ENCODE measurements at places on chromosomes 12 and 14.

DNA sequence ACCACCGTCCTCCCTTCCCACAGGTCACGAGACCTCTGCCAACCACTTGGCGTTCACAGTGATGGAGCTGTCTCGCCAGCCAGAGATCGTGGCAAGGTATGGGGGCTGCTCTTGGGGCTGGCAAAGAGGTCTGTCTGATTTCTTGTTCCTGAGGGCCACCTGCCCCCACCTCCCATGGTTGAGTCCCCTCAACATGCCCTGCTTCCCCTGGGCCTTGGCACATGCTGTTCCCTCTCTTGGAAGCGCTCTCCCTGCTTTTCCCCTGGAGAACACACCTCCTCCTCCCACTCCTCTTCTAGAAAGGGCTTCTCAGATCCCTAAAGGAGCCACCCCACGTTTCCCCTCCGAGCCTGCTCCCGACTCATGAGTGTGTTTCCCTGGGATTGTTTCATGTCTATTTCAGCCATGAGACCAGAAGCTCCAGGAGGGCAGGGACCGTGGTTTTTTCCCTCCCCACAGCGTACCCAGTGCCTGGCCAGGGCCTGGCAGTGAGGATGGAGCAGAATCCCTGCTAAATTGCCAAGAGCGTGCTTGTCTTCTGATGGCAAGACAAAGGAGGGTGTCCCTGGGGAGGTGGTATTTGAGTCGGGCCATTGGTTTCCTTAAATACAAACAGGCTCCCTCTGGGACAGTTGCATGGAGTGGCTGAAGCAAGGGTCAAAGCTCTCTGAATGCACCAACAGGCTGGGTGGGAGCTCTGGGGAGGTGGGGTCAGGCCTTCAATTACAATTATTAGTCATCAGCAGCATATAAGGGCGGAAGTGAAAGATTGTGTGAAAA, 34.1 kb downstream of the CYP46A1 start:
- ATAC-seq: peak; percentile 61

GRCh38 chr14:52400846-52401245, 86.7 kb downstream of the PTGER2 start:
- no peak for ATAC-seq

DNA sequence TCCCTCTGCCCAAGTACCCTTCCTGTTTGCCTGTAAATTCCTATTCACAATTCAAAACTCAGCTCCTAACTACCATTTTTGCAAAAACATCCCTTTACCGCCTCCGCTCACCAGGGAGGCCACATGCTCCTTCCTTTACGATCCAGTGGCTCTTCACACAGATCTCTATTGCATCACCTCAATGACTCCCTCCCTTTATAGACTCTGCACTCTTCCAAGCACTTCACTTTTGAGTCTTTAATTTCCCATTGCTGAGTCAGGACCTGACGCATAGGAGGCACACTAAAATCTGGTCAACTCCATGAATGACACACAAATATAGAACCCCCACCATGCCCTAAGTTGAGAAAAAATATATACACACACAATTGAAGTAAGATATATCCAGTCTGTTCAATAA, 45.9 kb downstream of the PPP1R13B start:
- ATAC-seq: no peak

- ATAC-seq: no peak
Measured at GRCh38 chr12:1692226-1692625, 1.4 kb downstream of the ADIPOR2 start.

DNA sequence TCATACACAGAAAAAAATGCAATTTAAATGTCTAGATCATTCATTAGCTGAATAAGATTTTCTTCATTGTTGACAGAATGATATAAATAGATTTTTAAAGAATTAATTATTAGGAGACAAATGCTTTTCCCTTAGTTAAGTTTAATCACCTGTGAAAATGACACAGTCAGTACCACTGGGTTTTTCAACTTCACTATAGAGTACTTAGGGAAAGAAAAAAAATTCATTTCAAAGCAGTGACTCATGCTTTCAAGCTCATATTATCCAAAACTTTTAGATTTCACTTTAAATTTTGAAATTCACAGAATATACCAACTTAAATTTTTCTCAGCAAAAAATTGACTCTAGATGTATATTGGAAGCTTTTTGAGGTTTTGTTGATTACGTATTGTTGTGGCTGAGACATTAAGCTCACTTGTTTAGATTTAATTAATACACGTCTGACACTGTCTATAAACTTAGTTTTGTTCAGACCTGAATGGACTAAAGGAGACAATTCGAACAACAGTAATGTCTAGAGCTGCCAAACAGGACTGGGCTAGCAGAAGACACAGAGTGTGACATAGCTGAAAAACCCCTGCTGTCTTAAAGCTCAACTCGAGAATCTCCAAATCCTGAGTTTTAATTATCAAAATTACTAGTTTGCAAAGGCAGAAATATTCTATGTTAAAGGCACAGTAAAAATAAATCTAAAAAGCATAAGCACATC, 1.6 kb downstream of the MGAT4C start:
- ATAC-seq: no peak

DNA sequence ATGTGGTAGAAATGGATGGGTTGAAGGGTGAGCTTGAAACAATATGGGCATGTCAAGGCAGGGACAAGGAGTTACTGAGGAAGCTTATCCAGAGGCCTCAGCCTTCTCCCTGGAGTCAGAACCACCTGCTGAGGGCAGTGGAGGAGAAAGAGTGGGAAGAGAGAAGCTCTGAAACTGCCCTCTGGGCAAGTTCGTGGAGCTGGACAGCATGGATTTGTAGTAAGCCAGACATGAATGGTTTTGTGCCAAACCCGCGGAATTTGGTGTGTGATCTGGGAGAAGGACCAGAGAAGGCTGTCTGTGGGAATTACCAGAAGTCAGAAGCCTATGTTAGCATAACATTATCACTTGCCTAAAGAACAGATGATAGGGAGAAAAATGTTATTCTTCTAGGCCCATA, 164.8 kb downstream of the SLC41A2 start:
- ATAC-seq: no peak

DNA sequence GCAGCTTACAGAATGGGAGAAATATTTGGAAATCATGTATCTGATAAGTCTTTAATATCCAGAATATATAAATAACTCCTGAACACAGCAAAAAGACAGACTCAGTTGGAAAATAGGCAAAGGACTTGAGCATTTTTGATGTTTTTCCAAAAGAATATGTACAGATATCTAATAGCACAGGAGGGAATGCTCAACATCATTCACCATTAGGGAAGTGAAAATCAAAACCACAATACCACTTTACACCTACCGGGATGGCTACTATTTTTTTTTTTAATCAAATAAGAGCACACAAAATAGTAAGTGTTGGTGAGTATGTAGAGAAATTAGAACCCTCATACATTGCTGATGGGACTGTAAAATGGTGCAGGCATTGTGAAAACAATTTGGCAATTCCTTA, 75.6 kb downstream of the ANO6 start:
- no peak for ATAC-seq

DNA sequence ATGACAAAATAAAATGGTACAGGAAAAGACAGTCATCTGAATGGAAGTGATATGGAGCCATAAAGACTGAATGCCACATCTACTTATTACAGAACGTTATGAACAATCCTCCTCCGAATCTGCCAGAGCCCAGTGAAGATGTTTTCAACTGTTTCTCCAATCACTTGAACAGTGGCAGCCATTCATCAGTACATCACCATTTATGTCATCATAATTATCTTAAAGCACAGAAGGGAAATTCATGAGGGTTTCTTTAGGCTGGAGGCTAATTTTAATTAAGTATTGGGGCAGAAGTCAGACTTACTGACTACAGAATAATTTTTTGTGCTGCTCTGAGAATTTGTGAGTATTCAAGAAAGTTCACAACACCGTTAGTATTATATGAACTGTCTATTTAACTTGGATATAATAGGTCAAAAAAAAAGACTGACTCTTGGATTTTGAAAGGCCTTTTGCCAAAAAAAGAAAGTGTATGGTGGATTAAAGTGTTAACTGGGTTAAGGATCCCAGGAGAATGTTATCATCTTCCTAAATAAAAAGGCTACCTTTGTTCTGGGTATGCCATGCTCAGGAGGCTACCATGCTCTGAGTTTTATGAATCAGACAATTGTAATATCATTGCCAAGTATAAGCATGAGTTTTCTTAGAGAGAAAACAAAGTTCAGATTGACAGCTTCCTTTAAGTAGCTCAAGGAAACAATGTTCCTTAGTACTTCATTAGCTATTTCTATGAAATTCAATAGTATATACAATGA, 40.1 kb downstream of the PDZRN4 start:
- no peak for ATAC-seq

- ATAC-seq: no peak
Measured at GRCh38 chr14:93734086-93734822, 54.0 kb downstream of the PRIMA1 start.

DNA sequence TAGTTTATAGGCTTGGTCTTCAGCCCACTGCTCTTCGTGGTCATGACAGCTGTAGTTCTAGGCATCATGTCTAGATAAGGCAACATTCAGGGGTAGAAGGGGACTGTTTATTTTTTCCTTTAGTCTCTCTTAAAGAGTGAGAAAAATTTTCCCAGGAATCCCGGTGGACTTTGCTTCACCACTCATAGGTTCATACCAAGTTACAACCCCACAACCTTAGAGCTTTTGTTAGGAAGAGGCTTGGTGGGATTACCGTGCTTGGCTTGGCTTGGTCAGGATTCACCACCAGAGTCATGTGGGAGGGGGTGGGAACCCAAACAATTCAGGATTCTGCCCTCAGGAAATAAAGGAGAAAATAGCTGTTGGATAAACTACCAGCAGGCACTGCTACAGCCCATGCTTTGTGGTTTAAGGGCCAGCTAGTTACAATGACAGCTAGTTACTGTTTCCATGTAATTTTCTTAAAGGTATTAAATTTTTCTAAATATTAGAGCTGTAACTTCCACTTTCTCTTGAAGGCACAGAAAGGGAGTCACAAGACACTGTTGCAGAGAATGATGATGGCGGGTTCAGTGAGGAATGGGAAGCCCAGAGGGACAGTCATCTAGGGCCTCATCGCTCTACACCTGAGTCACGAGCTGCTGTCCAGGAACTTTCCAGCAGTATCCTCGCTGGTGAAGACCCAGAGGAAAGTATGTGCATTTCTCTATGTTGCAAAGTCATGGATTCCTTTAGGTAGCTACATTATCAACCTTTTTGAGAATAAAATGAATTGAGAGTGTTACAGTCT, 25.9 kb upstream of the PAPLN start:
- ATAC-seq: no peak

DNA sequence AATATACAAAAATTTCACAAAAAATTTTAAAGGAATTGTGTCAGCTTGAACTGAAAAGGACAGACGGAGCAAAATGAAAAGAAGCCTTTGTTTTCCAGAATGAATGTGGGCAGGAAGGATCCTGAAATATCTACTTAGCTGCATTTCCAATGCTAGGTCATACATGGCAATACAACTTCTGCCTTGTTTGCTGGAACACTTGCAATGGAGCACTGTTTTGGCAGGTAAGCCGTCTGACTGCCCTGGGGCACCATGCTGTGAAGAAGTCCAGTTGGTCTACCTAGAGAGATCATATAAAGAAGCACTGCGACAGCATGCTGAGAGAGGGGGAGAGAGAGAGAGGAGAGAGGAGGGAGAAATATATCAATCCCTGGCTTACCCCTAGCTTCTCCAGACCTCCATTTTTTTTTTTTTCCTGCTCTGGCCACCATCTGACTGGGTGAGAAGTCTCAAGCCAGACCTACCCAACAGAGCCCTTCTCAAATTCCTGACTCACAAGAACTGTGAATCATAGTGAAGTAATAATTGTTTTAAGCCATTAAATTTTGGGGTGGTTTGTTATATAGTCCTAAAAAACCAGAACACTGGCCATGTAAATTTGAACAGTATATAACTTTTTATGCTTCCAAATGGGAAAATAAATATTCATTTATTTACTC, 97.1 kb upstream of the PRICKLE1 start:
- no peak for ATAC-seq

DNA sequence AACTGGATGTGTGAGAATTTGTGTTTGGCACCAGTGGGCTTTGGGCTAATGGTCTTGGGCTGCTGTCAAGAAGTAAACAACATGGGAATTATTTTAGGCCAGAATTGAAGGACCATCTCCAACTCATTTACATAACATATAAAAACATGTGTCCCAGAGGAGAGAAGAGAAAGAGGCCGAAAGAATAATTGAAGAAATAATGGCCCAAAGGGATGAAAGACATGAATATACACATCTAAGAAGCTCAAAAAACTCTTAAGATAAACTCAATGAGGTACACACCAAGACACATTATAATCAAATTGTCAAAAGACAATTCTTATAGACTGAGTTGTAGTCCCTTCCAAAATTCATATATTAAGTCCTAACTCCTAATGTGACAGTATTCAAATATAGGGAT, 56.1 kb upstream of the SCAF11 start:
- no peak for ATAC-seq

DNA sequence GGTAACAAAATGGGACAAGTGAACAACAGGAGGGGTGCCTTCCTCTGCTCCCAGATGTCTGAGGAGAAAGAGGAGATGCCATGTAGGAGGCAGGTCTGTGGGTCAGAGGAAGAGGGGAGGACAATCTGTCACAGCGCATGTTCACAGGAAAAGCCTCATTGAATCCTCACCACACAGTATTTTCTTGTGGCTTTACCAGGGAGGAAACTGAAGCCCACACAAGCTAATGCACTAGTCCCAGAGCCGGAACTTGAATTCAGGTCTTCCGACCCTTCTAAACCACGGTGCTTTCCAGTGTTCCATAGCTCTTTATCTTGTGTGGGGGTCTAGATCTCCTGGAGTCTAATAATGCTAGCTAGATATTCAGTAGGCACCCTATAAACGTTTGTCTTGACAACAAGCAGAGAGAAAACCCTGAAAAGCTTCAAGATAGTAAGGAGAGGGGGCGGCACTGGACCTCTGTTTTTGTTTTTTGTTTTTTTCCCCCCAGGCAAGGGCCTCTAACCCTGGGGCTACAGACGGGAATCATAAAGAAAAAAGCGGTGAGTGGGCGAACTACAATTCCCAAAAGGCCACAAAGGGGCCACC, 371 bp upstream of the SHMT2 start:
- no peak for ATAC-seq

DNA sequence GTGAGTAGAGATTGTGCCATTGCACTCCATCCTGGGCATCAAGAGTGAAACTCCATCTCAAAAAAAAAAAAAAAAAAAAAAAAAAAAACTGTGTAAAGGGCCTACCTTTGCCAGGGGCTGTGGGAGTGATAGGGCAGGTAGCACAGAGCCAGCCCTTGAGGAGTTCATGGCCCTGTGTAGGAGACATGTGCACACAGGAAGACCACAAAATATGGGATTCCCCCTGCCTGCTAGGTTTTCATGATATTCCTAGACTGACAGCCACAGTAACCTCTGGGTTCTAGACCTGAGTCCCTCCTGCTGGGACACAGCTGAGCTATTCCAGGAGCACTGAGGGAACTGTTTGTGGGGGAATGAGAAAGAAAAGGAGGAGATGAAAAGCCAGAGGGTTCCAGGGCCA, 8.3 kb upstream of the SPTSSA start:
- no peak for ATAC-seq

- no peak for ATAC-seq
Measured at GRCh38 chr12:116982791-116983411, 72.2 kb downstream of the FBXW8 start.

GRCh38 chr12:114395755-114396152, 10.2 kb downstream of the TBX5 start:
- no peak for ATAC-seq
